Activated T-helper 1 cell treated with Interleukin-2 at 50 U/mL for 16 hours (primary cell): ENCODE measurements at places on chromosomes 7 and 10.

DNA sequence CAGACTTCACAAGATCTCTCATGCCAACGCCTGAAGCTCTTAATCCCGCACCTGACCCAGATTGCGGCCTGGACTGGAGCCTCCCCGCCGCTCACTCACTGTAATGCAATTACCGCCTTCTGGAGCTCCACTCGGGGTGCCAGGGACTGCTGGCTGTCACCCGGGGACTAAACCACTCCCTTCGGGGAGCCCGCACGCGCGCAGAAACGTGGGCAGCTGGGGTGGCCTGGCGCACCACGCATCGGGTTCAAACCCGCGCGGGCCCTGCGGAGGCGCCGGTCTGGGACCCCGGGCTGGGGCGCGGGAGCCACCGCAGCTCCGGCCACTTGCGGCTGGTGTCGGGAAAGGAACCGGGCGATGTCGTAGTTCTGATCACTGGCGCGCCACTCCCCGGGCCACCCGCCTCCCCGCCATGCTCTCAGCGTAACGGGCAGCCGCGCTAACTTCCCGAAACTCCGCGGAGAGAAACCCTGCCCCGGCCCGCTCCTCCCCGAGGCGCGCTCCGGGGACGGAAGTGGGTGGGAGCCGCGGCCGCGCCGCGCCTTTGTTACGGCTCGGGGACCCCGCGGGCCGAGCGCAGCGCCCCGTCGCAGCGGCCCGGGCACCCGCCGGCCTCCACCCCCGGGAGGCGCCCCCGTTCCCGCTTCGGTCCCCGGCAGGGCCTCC lies 100.3 kb upstream of the SVIL start:
- peak; percentile 36 for DNase-seq

DNA sequence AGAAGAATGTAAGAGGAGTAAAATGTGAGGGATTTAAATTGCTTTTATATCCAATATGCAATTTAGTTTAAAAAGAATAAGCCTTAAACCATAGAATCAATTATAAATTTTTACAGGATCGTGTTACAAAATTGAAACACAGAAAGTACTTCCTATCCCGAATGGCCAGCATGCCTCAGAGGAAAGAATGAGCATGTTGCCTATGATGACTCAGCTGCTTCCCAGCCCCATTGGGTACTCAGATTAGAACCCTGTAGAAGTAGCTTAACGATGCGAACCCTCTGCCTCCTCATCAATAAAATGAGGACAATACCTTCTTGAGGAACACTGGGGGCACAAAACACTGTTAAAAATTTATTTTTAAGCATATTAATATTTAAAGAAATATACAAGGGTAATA lies 113.4 kb upstream of the CDK1 start:
- no peak for DNase-seq

GRCh38 chr10:72414642-72415041 lies 59.9 kb upstream of the DNAJB12 start:
- no peak for DNase-seq

DNA sequence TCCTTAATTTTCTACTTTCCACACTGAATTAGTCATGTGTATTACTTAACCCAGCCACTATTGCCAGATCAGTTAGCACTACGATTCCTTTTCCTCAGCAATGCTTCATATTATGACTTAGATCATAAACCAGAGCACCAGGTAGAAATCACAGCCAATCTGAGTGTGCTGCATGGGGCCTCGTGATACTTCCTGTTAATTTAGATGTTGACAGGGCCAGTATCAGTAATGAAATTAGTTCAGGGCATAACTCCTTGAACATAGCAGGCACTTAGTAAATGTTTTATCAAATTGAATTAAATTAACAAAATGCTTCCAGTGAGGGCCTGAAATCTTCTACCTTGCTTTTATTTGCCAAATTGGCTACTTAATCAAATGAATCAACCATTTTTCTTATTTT lies 169.3 kb upstream of the LRGUK start:
- no peak for DNase-seq

DNA sequence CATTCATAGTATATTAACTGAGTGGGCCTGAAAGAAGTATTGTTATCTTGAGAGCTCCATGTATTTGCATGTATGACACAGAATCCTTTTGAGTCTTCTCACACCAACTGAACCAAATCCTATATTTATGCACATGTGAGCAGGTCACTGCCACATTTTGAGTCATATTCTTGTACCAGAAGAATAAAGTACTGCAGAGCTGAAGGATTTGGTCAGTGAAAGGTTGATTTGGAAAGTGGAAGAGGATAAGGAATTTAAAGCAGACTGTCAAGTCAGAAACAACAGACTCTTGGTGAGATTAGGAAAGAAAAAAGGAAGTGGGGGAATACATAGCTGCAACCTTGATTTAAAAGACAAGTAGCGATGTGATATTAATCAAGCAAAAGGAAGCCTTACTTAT lies 121.8 kb downstream of the ARID5B start:
- DNase-seq, result no peak

- no peak for DNase-seq
Measured at GRCh38 chr10:95831515-95831914, 75.6 kb downstream of the ENTPD1 start.

DNA sequence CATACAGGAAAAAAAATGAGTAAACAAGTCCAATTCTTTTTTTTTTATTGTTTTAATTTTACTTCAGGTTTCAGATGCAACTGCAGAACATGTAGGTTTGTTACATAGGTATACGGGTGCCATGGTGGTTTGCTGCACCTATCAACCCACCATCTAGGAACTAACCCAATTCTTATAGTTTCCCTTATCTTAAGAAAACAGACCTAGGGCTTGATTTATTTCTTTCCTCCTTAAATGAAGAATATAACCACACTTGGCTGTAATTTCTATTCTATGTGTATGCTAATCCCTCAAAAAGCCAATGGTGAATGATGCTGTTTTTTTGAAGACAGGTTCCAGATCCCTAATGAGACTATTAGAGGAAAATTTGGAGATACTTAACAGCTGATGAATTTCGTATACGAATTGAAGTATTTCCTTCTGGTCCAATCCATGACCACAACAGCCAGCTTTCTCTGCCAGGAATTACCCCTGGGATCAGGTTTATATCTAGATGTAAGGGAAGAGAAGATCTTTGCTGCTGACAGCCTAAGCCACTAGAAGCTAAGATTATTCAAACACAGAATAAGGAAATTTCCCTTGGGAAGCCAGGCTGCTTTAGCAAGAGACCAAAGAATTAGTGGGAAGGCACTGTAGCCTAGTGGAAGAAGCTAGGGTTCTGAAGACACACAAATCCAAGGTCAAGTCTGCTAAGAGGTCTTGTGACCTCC lies 115.8 kb downstream of the INHBA start:
- no peak for DNase-seq

DNA sequence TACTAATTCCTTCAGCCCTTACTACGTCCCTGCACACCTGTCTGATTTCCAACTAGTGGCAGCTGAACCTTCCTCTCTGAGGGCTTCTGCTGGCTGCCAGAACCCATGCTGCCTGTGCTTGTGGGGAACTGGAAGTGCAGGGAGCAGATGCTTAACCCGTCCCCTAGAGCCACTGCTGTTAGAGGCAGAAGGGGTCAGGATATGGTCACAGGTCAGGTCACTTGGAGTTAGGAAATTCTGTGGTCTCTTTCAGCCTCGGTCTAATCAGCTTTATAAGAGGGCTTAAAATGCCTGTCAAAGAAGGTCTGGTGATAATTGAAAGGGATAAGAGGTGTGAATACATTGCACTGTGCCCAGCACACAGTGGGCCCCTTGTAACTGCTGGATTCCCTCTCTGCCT lies 82.0 kb downstream of the PLPP4 start:
- no peak for DNase-seq

- DNase-seq, result no peak
Measured at GRCh38 chr10:52119507-52119906, 194.6 kb upstream of the DKK1 start.

DNA sequence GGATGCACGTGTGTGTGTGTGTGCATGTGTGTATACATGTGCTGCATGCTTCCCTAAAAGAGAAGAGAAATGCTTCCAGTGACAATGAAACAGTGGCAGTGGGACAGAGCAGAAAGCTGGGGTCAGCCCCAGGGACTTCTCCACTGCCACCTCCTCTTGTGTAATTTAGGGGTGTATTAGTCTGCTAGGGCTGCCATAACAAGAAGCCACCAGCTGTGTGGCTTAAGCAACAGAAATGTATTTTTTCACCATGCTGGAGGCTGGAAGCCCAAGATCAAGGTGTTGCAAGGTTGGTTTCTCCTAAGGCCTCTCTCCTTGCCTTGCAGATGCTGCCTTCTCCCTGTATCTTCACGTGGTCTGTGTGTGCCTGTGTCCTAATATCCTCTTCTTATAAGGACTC lies 190.5 kb downstream of the CXCL12 start:
- DNase-seq, result no peak

- no peak for DNase-seq
Measured at GRCh38 chr10:89428877-89429276, 14.5 kb downstream of the IFIT5 start.

- DNase-seq, result peak; percentile 17
Measured at GRCh38 chr10:118423800-118424442, 81.8 kb upstream of the FAM204A start.

DNA sequence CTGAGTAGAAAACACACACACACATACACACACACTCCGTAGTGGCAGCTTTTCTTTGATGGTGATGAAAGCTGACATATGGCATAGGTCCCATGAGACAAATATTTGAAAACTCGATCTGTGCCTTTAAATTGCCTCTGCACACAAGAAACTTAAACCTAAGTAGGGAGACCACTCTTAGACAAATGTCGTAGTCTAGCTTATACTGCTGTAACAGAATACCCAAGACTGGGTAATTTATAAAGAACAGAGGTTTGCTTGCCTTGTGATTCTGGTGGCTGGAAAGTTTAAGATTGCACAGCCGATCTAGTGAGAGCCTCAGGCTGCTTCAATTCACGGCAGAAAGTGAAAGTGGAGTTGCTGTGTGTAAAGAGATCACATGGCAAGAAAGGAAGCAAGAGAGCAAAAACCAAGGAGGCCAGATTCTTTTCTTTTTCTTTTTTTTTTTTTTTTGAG lies 489.4 kb upstream of the SORCS1 start:
- no peak for DNase-seq

DNA sequence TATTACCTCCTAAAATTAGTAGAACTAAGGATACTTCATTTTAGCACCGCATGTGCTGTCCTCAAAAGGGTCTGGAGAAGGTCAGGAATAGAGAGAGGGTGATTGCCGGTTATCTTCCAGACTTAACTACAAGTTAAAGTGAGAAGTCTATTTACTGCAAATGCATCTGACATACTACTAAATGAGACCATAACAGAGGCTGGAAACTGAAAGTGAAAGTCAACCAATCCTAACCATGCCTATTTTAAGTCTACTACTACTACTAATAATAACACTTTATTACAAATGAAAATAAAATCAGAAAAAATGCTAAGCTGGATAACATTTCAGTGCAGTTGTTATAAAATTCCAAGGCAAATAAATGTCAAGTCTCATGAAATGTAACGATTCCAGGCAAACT lies 244.7 kb downstream of the KIF20B start:
- no peak for DNase-seq

DNA sequence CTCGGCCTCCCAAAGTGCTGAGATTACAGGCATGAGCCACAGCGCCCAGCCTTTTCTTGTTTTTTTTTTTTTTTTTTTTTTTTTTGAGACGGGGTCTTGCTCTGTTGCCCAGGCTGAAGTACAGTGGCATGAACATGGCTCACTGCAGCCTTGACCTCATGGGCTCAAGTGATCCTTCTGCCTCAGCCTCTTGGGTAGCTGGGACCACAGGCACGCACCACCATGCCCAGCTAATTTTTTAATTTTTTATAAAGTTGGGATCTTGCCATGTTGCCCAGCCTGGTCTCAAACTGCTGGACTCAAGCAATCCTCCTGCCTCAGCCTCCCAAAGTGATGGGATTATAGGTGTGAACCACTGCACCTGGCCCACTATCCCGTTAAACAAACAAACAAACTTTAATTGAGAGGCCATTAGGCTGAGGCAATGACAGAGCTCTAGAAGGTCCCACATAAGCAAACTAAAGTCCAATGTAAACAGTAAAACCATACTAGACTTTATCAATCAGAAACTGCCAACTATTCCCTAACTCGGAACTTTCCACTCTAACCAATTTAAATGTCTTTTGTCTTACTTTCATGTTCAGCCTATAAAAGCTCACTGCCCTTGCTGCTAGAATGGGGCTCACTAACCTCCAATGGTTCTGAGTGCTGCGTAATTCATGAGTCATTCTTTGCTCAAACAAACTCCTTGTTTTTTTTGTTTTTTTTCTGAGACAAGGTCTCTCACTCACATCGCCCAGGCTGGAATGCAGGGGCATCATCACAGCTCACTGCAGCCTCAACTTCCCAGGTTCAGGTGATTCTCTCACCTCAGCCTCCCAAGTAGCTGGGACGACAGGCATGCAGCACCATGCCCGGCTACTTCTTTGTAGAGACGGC lies 1.9 kb downstream of the DHX32 start:
- DNase-seq, result no peak

- DNase-seq, result no peak
Measured at GRCh38 chr10:79093658-79094411, 25.1 kb downstream of the ZMIZ1 start.

- DNase-seq, result no peak
Measured at GRCh38 chr10:76303682-76304316, 872.4 kb downstream of the LRMDA start.

- DNase-seq, result no peak
Measured at GRCh38 chr7:124630395-124630794, 135.2 kb downstream of the GPR37 start.

DNA sequence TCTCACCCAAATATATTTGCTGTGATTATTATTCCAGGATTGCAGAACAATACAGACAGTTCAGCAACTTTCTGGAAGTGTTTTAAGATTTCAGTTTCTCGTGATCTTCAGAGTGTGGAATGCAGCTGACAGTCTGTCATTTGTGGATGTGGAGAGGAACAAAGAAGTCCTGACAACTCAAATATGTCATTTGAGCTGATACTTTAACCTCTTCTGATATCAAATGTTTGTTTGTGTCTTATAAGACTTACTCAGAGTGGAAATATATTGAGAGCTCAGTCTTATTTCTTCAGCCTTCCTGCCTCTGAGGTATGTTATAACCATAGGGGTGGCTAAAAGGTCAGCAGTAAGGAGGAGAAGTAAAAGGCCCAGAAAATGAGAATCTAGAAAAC lies 96.4 kb downstream of the OSBPL3 start:
- no peak for DNase-seq

DNA sequence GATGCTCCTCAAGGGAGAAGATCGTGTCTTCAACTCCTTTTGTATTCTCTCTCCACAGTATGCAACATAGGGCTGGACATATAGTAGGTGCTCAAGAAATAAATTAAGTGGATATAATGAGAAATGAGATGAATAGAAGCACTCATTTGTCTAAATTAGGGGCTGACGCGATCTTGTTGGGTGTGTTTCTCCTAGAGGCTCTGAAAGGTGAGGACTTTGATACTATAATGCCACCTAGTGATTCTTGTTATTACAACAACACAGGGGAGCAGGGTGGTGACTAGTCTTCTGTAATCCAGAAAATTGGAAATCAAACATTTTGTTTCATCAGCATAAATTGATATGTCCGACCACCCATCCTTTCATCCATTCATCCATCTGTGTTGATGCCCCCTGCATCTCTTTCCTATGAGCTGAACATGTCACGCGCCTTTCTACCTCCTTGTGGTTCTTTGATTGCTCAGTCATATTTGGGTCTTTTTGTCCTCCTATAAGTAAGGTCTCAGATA lies 3.5 kb upstream of the CFAP58 start:
- DNase-seq, result no peak

- DNase-seq, result no peak
Measured at GRCh38 chr10:132296666-132297443, 10.9 kb downstream of the STK32C start.
